Fibroblast of skin of right quadriceps (primary cell): ENCODE measurements at places on chromosomes 12 and 14.

- DNase-seq = no peak
Observed at GRCh38 chr12:122944605-122945592, 21.4 kb downstream of the ABCB9 start.

DNA sequence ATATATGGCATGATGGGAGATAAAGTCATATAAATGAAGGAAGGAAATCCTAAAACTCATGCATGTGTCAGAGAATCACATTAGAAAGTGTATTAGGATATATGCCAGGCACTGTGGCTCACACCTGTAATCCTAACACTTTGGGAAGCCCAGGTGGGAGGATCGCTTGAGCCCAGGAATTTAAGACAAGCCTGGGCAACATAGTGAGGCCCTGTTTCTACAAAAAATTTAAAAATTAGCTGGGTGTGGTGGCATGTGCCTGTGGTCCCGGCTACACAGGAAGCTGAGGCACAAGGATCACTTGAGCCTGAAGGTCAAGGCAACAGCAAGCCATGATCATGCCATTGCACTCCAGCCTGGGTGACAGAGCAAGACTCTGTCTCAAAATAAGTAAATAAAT, 130.3 kb upstream of the ARID2 start:
- no peak for DNase-seq

GRCh38 chr14:56339855-56340701, 221.9 kb downstream of the PELI2 start:
- DNase-seq = peak; percentile 96

DNA sequence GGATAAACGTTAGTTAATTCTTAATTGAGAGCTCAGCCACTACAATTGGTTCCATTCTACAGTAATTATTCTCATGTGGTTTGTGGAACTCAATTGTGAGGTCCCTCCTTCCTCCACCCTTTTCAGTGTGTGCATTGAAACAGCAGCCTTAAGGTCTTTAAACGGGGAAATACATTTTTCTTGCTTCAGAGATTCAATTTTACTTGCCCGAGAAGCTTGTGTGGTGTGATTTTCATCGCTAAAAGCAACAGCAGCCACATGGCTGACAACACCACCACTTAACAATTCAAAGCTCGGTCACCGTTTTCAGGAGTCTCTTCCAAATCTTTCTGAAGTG, 733 bp upstream of the PPFIBP1 start:
- no peak for DNase-seq

DNA sequence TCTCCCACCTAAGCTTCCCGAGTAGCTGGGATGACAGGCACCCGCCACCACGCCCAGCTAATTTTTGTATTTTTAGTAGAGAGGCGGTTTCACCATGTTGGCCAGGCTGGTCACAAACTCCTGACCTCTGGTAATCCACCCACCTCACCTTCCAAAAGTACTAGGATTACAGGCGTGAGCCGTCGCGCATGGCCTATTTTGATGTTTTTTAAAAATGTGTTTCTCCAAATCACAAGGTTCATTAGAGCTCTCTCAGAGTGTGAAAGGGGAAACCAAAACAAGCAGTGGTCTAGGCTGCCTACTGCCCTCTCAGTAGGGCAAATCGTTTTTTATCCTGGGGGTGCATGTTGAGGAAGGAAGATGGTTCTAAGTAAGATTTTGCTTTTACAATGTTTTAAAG, 211.5 kb downstream of the PIK3C2G start:
- DNase-seq = no peak

- peak; percentile 18 for DNase-seq
Observed at GRCh38 chr14:72291908-72292688, 359.9 kb downstream of the RGS6 start.

- DNase-seq = no peak
Observed at GRCh38 chr14:81533212-81533535, 479 bp downstream of the SEL1L start.

DNA sequence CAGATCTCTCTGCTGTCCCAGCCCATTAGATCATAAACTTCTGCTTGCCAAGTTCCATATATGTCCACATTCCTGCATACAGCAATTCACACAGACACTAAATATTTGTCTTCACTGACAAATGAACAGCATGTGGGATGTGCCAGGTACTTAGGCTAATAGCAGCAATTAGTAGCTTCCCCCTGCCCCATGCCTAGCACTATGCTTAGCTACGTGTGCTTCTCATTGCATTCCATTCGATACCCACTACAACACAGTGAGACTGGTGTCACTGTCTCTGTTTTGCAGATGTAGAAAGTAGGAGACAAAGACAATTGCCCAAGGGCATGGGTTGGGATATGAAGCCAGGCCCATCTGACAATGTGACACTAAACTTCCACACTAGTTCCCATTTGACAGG, 308.4 kb downstream of the BCL11B start:
- peak; percentile 33 for DNase-seq

DNA sequence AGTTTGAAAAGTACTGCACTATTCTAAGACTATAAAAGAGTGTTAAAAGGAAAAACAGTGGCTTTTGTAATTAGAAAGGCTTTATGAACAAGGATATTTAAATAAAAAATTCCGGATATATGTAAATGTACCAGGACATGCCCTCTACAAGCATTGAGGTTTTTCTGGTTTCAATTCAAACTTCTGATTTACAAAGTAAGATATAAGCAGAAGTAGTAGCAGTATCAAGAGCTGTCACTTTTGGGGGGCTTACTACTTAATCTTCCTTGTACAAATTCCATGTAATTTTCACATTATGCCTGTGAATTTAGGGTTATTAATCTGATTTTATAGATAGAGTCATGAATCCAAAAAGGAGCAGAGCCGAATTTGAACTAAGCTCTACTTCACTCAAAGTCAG, 170.3 kb upstream of the ATP2B1 start:
- DNase-seq = no peak
